Natural killer cell (primary cell): ENCODE measurements at places on chromosomes 16 and 17. TPM values are rescaled to one million over a fixed set of nuclear protein-coding genes. Genes with fewer than 3 reads are reported as not detected.

GRCh38 chr16:29804020-29804419, 2.3 kb upstream of the MAZ start:
- H3K4me3 ChIP-seq, result no peak overlapping the region
- no peaks in the 10 kb centered on the region for H3K27me3 ChIP-seq
- no peak for DNase-seq
- H3K27ac ChIP-seq, result peak overlapping the region; percentile 87
- peaks cover 26% of the 10 kb centered on the region for H3K36me3 ChIP-seq
- H3K4me1 ChIP-seq, result peaks cover 29% of the 10 kb centered on the region

DNA sequence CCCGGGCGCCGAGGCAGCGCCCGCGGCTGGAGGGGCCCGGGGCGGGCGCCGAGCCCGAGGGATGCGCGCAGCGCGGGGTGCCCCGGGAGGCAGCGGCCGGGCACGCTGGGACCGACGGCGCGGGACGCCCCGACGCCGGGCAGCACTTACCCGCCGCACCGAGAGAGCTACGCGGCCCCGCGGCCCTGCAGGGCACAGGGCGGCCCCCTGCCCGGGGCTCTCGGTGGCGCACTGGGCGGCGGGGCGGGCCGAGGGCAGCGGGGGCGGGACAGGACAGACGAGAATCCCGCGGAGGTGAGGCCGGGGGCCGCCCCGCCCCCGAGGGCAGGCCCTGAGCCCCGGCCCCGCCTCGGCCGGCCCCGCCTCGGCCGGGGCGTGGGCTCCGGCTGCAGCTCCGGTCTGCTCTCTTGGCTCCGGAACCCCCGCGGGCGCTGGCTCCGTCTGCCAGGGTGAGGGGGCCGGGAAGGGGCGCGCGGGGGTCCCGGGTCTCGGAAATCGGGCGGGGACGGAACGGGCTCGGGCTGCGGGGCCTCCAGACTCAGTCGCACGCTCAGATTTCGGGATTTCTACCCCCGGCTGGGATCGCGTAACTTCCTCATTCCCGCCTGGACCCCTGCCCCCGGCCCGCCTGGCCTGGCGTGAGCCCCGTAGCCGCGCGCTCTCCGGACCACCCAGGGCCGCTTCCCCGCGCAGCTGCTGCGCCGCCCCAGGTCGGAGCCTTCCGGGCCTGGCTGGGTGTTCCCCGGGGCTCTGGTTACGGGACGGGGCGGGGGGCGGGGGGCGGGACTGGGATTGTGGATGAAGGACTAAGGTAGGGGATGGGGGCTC, at the start of gene PLD2:
Gene PLD2, plus strand, starts transcription at position 376 of the 828 bp plus-strand sequence. CDS start 621 bp downstream, outside the sequence.
- H3K36me3 ChIP-seq, result no peaks in the 10 kb centered on the region
- peak within 1 kb of the TSS; percentile 50 for H3K4me3 ChIP-seq
- H3K27me3 ChIP-seq, result no peaks in the 10 kb centered on the region

- peaks cover 42% of the 10 kb centered on the region for H3K4me1 ChIP-seq
- H3K27ac ChIP-seq, result peak overlapping the region; percentile 94
- no peaks in the 10 kb centered on the region for H3K27me3 ChIP-seq
- peaks cover 36% of the 10 kb centered on the region for H3K36me3 ChIP-seq
Observed at GRCh38 chr17:28925912-28926365, 23.1 kb upstream of the DHRS13 start.

GRCh38 chr16:7342598-7342997, 10.0 kb downstream of the RBFOX1 start:
- DNase-seq, result no peak
- no peaks in the 10 kb centered on the region for H3K36me3 ChIP-seq
- H3K4me3 ChIP-seq, result no peak overlapping the region
- H3K27me3 ChIP-seq, result no peaks in the 10 kb centered on the region
- no peaks in the 10 kb centered on the region for H3K4me1 ChIP-seq

DNA sequence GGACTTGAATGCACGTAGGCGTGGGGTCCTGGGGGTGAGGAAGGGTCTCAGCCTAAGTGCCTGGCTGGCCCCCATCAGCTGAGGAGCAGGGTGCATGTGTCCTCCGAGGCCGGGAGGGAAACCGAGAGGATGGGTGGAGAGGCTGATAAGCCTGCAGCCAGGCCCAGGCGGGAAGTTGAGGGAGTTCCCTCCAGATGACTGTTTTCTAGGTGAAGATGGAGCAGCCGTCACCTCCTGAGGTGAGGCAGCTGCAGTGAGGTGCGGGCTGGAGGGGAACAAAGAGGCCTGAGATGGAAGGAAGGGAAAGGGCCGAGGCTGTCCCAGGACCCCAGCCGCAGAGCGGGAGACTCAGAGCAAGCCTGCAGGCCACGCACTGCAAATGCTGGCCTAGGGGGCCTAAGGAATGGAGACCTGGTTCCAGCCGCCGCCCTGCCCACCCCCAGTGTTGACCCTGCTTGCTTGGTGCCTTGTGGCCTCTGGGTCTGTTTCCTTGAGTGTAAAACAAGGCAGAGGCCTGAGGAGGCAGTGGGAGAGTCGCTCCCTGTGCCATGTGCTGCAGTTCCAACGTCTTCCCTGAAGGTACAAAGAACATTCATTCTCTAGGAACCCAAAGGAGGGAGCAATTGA, 3.0 kb downstream of the PECAM1 start:
- peaks cover 88% of the 10 kb centered on the region for H3K4me1 ChIP-seq
- H3K36me3 ChIP-seq, result no peaks in the 10 kb centered on the region
- H3K4me3 ChIP-seq, result no peak overlapping the region
- H3K27me3 ChIP-seq, result no peaks in the 10 kb centered on the region
- no peak overlapping the region for H3K27ac ChIP-seq

- no peak overlapping the region for H3K27ac ChIP-seq
- no peak overlapping the region for H3K4me3 ChIP-seq
- DNase-seq, result no peak
- no peaks in the 10 kb centered on the region for H3K36me3 ChIP-seq
Observed at GRCh38 chr17:57228911-57229310, 27.4 kb upstream of the MSI2 start.

DNA sequence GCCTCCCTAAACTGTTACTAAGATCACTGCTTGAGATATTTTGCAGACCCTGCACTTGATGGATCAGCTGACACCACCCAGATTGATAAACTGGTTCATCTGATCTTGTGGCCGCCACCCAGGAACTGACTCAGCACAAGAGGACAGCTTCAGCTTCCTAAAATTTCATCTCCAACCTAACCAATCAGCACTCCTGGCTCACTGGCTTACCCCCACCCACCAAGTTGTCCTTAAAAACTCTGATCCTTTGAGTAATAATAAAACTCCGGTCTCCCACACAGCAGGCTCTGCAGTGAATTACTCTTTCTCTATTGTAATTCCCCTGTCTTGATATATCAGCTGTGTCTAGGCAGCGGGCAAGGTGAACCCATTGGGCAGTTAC, 174.8 kb downstream of the UTP18 start:
- no peaks in the 10 kb centered on the region for H3K27me3 ChIP-seq
- H3K4me1 ChIP-seq, result no peaks in the 10 kb centered on the region
- H3K27ac ChIP-seq, result no peak overlapping the region

- DNase-seq, result peak; percentile 80
- H3K27ac ChIP-seq, result no peak overlapping the region
- peaks cover 33% of the 10 kb centered on the region for H3K4me1 ChIP-seq
- no peak overlapping the region for H3K4me3 ChIP-seq
- no peaks in the 10 kb centered on the region for H3K36me3 ChIP-seq
Observed at GRCh38 chr17:43393944-43394482, 4.8 kb upstream of the ARL4D start.

DNA sequence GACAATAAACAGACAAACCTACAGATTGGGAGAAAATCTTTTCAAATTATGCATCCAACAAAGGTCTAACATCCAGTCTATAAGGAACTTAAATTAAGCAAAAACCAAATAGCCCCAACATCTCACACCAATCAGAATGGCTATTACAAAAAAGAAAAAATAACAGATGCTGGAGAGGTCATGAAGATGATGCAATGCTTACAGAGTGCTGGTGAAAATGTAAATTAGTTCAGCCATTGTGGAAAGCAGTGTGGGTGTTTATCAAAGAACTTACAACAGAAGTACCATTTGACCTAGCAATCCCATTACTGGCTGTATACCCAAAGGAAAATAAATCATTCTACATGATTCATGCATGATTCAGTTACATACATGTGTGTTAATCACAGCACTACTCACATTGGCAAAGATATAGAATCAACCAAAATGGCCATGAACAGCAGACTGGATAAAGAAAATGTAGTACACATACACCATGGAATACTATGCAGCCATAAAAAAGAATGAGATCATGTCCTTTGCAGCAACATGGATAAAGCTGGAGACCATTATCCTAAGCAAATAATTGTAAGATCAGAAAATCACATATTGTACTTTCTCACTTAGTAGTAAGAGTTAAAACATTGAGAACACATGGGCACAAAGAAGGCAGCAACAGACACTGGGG, 223.9 kb upstream of the WSB1 start:
- H3K4me3 ChIP-seq, result no peak overlapping the region
- H3K36me3 ChIP-seq, result no peaks in the 10 kb centered on the region
- H3K4me1 ChIP-seq, result no peaks in the 10 kb centered on the region
- DNase-seq, result no peak
- H3K27ac ChIP-seq, result no peak overlapping the region
- no peaks in the 10 kb centered on the region for H3K27me3 ChIP-seq

GRCh38 chr16:67170168-67170948, at the start of gene NOL3:
NOL3 (plus strand) TSS chr16:67170538.
- peaks cover 53% of the 10 kb centered on the region for H3K27me3 ChIP-seq
- no peaks in the 10 kb centered on the region for H3K36me3 ChIP-seq
- no peak within 1 kb of the TSS for H3K4me3 ChIP-seq
- peak; percentile 42 for DNase-seq
- no peak within 1 kb of the TSS for H3K27ac ChIP-seq
- peaks cover 46% of the 10 kb centered on the region for H3K4me1 ChIP-seq

DNA sequence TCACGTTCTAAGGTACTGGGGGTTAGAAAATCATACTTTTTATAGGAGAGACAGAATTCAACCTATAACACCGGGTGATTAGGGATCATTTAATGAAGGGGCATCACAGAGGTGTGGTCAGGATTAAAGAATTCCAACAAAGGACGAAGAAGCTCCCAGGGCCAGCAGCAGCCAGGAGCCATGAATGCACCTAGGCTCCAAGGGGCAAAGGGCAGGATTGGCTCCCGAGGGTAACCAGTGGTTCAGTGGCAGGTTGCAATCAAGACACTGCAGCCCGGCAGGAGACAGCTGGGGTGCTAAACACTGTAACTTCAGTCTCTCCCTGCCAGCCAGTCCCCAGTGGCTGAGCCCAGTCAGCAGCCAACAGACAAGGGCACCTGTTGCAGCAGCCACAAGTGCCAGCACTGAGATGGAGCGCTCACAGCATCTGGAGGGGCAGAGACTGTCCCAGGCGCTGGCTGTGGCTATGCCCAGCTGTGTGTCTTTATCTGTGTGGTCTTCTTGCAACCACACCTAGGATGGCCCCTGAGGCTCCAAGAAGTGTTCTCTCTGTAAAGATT, 23.9 kb downstream of the DHRS7C start:
- no peaks in the 10 kb centered on the region for H3K4me1 ChIP-seq
- H3K36me3 ChIP-seq, result no peaks in the 10 kb centered on the region
- H3K27ac ChIP-seq, result no peak overlapping the region
- no peaks in the 10 kb centered on the region for H3K27me3 ChIP-seq
- no peak overlapping the region for H3K4me3 ChIP-seq

DNA sequence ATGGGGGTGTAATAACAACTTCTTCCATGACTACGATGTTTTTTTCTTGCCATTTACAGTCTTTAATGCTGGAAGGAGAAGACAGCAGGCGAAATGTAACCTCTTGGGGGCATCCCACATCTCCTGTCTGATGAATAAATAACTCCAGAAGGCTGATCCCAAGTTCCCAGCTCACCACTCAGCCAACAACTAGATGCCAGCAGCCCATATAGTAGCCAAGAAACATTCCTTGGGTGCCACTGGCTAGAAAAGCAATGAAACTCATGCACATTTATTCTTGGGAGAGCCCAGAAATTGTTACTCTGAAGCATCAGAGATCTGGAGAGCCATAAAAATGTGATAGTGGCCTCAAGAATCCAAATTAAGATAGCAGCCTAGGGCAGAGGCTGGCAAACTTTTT, 22.7 kb upstream of the TMEM101 start:
- DNase-seq, result no peak
- no peaks in the 10 kb centered on the region for H3K27me3 ChIP-seq
- H3K27ac ChIP-seq, result no peak overlapping the region
- no peaks in the 10 kb centered on the region for H3K4me1 ChIP-seq
- no peak overlapping the region for H3K4me3 ChIP-seq

- no peaks in the 10 kb centered on the region for H3K27me3 ChIP-seq
- H3K4me3 ChIP-seq, result peak overlapping the region; percentile 51
- H3K27ac ChIP-seq, result no peak overlapping the region
- DNase-seq, result peak; percentile 25
Observed at GRCh38 chr17:74211912-74212208, 1.5 kb upstream of the TTYH2 start.

GRCh38 chr17:50909765-50910605, 43.8 kb upstream of the TOB1 start:
- peaks cover 51% of the 10 kb centered on the region for H3K4me1 ChIP-seq
- DNase-seq, result peak; percentile 88
- peak overlapping the region; percentile 79 for H3K27ac ChIP-seq
- no peaks in the 10 kb centered on the region for H3K27me3 ChIP-seq
- no peaks in the 10 kb centered on the region for H3K36me3 ChIP-seq

- H3K4me1 ChIP-seq, result peaks cover 3% of the 10 kb centered on the region
- no peaks in the 10 kb centered on the region for H3K27me3 ChIP-seq
- DNase-seq, result no peak
- no peaks in the 10 kb centered on the region for H3K36me3 ChIP-seq
- no peak overlapping the region for H3K4me3 ChIP-seq
- no peak overlapping the region for H3K27ac ChIP-seq
Observed at GRCh38 chr16:58262592-58262991, 32.2 kb downstream of the PRSS54 start.

DNA sequence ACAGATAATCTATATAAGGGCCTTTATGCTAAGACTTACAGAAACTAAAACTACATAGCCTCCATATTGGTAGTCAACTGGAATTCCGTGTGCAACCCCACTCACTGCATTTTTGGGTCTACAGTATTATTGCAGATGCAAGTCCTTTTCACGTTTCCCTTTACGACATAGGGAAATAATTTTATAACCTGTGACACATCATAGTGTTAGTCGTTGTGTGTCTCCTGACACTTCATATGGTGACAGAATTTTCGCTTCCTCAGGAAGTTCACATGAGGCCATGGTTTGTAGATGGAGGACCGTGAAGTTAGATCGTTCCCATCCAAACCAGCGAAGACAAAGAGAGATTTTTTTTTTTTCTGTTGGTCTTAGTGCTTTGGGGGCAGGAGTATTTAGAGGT, 15.7 kb upstream of the MRC2 start:
- H3K4me1 ChIP-seq, result peaks cover 9% of the 10 kb centered on the region
- peak overlapping the region; percentile 56 for H3K27ac ChIP-seq
- H3K27me3 ChIP-seq, result no peaks in the 10 kb centered on the region
- DNase-seq, result no peak

GRCh38 chr16:14427371-14427948, 202.6 kb downstream of the PARN start:
- no peaks in the 10 kb centered on the region for H3K27me3 ChIP-seq
- no peak overlapping the region for H3K4me3 ChIP-seq
- no peak overlapping the region for H3K27ac ChIP-seq
- H3K36me3 ChIP-seq, result no peaks in the 10 kb centered on the region

SYT17 gene
- 0.65 TPM for total RNA-seq

CFAP119 gene
- total RNA-seq, result 5.1 TPM

TCAP gene
- 1.3 TPM for total RNA-seq

TSNAXIP1 gene
- total RNA-seq, result not detected

CNTNAP4 gene
- total RNA-seq, result not detected

SKA2 gene
- 13.4 TPM for total RNA-seq

SLC38A8 gene
- total RNA-seq, result not detected

DPEP3 gene
- total RNA-seq, result 1.00 TPM
